ENCODE measurements at places on chromosomes 12 and 14. TPM values are rescaled to one million over a fixed set of nuclear protein-coding genes. Genes with fewer than 3 reads are reported as not detected.

The FITM1 gene
- 0.27 TPM for total RNA-seq

The DNAAF2 gene
- total RNA-seq, result 8.3 TPM

The TAS2R42 gene
- not detected for total RNA-seq

The PPHLN1 gene
- 76.5 TPM for total RNA-seq

The RIPK3 gene
- total RNA-seq, result 3.5 TPM

The TPH2 gene
- total RNA-seq, result not detected

The ASIC1 gene
- total RNA-seq, result 1.0 TPM

The FLRT2 gene
- total RNA-seq, result 34.4 TPM

The FGF23 gene
- not detected for total RNA-seq

The C1QL4 gene
- not detected for total RNA-seq

The CMKLR1 gene
- 0.28 TPM for total RNA-seq

The PAPLN gene
- total RNA-seq, result 1.5 TPM

The PRKD1 gene
- 10.4 TPM for total RNA-seq

The KLRF1 gene
- total RNA-seq, result not detected

The PNN gene
- total RNA-seq, result 20.7 TPM

The MTERF2 gene
- 8.1 TPM for total RNA-seq

The CD4 gene
- total RNA-seq, result 0.09 TPM

The LYZ gene
- not detected for total RNA-seq

The BIN2 gene
- not detected for total RNA-seq

The BEST3 gene
- total RNA-seq, result 0.09 TPM

The CYP46A1 gene
- 0.09 TPM for total RNA-seq

The SLC6A15 gene
- total RNA-seq, result 0.18 TPM

The RFX4 gene
- total RNA-seq, result not detected

The EGLN3 gene
- 13.1 TPM for total RNA-seq

The TEX52 gene
- total RNA-seq, result not detected

The ST8SIA1 gene
- 0.09 TPM for total RNA-seq

The CCT2 gene
- 271 TPM for total RNA-seq

The TNFAIP2 gene
- 37.9 TPM for total RNA-seq

The SCN8A gene
- 5.7 TPM for total RNA-seq

The MOK gene
- total RNA-seq, result 10.1 TPM

The PCED1B gene
- 0.45 TPM for total RNA-seq

The ETFRF1 gene
- total RNA-seq, result 8.3 TPM

The COQ5 gene
- total RNA-seq, result 30.4 TPM

The RNF212B gene
- not detected for total RNA-seq

The KIF5A gene
- total RNA-seq, result under 0.01 TPM

The AKAP6 gene
- 0.56 TPM for total RNA-seq

The SLC25A29 gene
- 42.4 TPM for total RNA-seq

The C12orf50 gene
- not detected for total RNA-seq

The MYO1H gene
- total RNA-seq, result not detected

The PPM1H gene
- 3.8 TPM for total RNA-seq

The ITGB7 gene
- 0.38 TPM for total RNA-seq

The TBK1 gene
- 38.6 TPM for total RNA-seq

The MIP gene
- total RNA-seq, result not detected

The BDKRB1 gene
- not detected for total RNA-seq

The CDCA4 gene
- total RNA-seq, result 29.9 TPM

The P2RX2 gene
- not detected for total RNA-seq
